ENCODE measurements at places on chromosomes 2 and 18.

- no peak for DNase-seq
Measured at GRCh38 chr2:217415316-217415715, 555.5 kb upstream of the TNP1 start.

DNA sequence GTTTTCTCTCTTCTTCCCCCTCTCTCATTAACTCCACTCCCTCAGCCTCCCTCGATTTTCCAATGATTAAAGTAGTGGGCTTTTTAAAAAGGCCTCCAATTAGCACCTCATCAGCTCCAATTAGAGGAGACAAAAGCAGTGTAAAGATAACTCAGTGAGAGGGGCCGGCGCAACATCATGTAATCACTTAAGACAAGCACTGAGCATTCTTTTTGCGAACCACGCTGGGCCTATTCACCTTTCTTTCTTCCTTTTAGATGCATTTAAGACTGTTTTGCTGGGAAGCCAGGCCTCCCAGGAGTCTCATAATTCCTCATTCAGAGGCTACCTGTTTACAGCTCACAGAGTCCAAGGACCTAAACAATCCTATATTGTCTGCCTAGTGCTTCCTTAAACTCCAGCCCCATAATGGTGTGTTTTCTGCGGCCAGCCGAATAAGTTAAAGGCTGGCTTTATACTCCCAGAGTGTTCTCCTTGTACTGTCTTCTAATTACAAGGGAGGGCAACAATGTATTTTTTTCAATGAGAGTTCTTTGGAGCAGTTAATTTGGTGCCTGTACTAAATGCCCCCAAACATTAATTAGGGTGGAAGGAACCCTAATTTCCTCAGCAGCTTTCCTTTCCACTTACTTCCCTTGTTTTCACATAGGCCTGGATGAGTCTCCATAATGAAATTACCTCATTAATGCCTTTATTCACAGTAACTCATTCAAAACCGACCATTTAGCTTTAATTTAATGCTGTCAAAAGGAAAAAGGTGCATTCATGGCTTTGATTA is 28.0 kb upstream of the LMAN1 start:
- peak; percentile 97 for DNase-seq

DNA sequence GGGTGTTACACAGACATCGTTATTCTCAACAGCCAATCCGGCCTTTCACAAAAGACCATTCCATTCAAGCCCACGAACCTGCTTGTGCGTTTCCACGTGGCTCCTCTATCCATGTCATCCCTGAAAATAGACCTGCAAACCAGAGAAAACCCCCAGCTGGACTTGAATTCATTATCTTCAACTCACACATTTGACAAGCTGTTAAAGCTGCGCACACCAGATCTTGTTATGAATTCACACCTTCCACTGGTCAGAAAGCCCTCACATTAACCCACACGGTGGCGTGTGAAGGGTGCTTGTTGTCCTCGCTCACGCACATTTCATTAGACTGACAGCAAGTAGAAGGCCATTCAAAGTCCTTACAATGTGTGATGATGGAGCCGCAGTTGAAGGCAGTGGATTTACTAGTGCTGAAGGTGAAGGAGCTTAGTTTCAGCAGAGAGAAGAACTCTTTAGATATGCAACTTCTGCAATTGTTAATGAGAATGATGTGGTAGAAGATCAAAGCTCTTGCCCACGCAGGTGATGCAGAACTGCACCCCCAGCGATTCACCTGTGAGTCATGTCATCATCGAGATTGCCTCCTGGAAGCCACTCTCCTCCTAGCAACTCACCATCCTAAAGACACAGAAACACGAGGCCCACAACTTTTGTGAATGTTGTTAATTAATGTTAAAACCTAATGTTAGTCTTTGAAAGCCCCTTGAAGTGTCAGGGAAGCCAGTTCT is 224.8 kb upstream of the SOX11 start:
- no peak for DNase-seq

GRCh38 chr2:168185583-168186274 is 61.7 kb downstream of the STK39 start:
- DNase-seq, result peak; percentile 68

- DNase-seq, result peak; percentile 32
Measured at GRCh38 chr18:45373286-45373880, 241.9 kb upstream of the SLC14A2 start.

DNA sequence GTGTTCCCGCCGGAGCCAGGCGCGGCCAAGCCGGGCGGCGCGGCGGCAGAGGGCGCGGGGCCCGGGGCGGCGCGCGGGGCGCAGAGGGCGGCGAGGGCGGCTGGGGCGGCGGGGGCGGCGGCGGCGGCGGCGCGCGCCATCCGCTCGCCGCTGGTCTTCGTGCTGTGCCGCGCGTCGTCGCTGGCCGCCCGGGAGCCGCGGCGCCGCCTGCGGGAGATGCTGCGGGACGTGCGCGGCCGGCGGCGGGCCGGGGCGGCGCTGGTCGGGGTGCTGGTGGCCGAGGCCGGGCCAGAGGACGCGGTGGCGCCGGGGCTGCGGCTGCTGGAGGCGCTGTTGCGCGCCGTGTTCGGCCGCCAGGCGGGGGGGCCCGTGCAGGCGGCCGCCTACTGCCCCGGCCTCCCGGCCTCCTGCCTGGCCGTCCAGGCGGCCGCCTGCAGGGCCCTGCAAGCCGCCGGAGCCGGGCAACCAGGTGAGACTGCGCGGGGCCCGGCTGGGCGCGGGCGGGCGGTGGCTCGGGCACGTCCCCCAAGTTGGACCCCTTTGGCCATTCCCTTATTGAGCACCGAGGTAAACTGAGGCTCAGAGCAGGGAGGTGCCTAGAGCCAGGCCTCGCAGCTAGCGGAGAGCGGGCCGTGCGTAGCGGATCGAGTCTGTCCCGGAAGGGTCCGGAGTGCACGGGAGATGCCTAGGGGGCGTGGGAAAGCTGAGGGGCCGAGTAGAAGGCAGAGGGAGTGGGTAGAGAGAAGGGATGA is 584 bp downstream of the C2orf72 start:
- DNase-seq, result peak; percentile 36
